ENCODE measurements at places on chromosomes 12 and 14.

DNA sequence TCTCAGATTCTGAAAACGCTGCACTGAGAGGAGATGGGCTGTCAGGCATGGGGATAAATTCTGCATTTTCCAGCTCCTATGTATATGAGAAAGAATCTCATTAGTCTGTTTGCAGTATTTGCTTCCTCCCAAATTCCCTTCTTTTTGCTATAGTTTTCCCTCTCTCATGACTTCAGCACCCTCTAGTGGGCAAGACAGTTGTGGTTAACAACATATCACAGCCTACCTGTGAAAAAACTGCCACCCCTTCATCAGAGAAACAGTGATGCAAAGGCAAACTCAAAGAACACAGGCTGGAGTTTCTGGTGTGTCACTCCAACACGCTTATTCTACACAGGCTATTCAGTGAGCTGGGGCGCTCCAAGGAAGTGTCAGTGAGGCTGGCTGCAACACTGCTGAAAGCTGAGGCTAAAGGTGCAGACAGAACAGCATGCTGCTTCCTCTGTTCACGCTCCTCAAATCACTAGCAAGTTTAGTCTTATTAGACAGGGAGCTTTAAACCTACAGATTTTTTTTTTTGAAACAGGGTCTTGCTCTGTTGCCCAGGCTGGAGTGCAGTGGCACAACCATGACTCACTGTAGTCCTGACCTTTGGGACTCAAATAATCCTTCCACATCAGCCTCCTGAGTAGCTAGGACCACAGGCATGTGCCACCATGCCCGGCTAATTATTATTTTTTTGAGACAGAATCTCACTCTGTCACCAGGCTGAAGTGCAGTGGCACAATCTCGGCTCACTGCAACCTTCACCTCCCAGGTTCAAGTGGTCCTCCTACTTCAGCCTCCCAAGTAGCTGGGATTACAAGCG lies 19.3 kb downstream of the ZC2HC1C start:
- DNase-seq: peak; percentile 66

GRCh38 chr14:52355526-52355925 lies 41.4 kb downstream of the PTGER2 start:
- no peak for DNase-seq

DNA sequence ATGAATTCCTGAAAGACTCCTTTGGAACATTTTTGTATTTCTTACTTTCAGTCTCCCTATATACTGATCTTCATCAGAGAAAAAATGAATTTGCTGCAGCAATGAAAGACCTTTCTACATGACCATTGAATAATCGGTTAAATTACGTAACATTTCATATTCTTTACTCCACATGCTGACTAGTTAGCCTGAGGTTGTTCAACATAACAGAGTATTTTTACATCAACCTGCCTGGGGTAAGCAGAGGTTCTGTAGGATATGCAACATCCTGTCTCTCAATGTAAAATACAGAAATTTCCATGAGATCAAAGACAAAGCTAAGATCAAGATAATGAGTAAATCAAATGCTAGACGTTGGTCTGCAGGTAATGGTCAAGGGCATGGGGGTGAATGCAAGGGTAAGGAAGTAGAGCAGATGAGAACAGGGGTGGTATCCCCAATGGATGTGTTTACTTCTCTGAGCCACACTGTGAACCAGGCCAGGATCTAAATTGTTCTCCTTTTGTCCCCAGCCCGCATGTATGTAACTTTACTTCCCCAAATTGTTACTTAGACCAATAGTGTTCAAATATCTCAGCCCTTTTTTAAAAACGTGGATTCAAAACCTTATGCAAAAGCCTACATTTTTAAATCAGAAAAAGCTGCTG lies 45.4 kb downstream of the DUSP6 start:
- no peak for DNase-seq

DNA sequence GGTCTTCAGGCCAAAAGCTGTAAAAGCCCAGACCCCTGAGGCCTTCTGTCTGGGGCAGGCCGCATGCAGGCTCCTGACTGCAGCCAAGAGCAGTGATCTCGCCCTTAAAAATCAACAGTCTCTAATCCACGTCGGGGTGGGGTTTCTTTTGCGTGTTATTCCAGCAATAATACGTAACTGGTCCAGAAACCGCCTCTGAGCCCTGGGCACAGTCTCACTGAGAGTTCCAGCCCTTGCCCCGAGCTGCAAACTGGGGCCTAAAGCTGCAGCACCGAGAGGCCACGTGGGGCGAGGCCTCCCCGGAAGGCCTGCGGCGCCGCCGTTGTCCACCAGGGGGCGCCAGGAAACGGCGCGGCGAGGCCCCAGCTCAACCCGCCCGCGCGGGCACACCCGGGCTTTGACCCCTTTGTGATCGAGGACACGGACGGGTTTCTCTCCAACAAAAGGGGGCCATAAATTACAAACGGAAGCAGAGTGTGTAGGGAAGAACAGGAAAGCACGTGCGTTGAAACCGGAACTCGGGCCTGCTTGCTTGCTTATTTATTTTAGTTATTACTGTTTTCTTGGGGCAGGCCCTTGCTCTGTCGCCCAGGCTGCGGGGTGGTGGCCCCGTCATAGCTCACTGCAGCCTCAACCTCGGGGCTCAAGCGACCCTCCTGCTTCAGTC lies 87.2 kb downstream of the NINJ2 start:
- DNase-seq: peak; percentile 95

DNA sequence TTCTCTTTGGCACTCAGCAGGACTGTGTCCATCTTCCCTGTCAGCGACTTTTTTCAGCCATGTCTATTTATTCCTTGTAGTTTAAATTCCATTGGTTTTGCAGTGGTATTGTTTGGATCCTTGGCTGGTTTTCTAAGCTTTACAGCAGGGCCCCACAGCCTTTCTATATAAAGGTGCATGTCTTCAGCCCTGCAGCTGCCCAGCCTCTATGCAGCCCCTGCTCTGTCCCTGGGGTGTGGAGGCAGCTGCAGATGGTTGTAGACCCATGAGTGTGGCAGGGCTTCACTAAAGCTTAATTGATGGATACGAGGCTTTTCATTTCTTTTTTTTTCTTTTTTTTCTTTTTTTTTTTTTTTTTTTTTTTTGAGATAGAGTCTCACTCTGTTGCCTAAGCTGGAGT lies 29.7 kb downstream of the SFSWAP start:
- DNase-seq: no peak

GRCh38 chr12:40892528-40892927 lies 200.3 kb downstream of the CNTN1 start:
- DNase-seq: no peak

GRCh38 chr14:74846968-74847665 lies 28.8 kb downstream of the PROX2 start:
- DNase-seq: no peak

DNA sequence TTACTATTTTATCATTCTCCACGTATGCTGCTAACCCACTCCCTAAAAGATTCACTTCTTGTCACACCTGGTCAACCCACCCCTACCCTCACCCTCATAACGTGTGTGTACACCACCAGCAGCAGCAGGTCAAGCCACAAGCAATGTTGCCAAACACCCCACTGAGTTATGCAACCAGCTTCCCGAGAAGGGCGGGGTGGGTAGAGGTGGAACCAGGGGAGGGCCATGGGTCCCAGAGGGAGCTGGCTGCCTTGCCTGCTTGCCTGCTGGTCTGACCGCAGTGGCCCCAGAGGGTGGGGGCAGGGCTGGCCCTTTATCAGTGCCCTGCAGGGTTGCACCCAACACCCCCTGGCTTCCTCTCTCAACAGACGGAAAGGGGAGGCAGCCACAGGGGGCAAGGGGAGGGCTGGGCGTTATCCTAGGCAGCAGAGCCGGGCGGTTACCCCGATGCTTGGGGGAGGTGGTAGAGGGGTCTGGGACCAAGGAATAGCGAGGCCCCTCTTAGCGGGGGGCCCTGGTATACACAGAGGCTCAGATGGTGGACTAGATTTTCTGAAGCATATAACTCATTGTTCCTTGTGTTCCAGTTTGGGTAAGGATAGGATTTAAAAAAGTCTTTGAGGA lies 3.5 kb upstream of the NFE2 start:
- DNase-seq: peak; percentile 83

GRCh38 chr14:76953311-76953945 lies 75.1 kb downstream of the IRF2BPL start:
- peak; percentile 81 for DNase-seq

- no peak for DNase-seq
These were observed 20.8 kb upstream of the VSX2 start for GRCh38 chr14:74218462-74218861.

DNA sequence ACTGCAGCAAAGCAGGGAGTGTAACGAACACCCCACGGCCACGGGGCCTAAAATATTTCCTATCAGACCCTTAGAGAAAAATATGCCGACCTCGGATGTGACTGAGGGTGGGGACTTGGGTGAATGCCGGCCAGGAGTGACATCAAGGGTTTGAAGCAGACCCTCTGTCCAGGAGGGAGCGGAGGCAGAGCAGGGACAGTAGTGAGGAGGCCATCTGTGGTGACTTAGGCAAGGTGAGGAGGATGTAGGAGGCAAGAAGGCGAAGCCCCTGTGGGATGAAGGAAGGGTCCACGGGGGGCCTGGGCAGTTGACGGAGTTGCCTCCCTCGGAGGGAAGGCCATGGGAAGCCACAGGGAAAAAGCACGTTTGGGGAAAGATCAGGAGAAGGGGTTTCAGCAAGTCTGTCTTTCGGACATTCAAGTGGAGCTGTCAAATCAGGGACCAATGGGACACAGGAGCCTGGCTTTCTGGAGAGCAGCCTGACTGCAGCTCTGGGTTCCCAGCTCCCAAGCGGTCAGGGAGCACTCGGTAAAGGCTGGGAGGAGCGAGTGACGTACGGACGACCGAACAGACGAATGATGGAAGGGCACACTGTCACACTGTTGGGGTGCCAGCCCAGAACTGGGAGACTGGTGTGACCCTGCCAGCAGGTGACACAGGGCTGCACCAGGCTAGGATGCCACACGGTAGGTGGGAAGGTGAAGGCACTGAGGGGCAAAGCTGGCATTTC lies 74.3 kb downstream of the MOK start:
- DNase-seq: no peak

DNA sequence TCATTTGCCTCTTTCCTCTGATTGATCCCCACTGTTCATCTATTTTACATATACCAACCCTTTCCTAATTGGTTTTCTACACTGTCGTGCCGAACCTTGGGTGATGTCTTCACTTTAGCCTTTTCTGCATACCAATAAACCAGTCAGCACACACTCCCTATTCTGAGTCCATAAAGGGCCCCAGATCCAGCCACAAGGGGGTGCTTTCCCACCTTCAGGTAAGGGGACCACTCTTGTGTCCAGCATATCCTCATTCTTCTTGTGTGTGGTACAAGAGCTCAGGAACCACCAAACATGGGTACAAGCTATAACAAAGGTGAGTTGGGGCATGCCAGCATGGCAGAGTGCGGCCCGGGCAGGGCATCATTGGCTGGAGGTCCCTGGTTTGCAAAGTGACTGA lies 859.8 kb downstream of the FSCB start:
- DNase-seq: no peak

DNA sequence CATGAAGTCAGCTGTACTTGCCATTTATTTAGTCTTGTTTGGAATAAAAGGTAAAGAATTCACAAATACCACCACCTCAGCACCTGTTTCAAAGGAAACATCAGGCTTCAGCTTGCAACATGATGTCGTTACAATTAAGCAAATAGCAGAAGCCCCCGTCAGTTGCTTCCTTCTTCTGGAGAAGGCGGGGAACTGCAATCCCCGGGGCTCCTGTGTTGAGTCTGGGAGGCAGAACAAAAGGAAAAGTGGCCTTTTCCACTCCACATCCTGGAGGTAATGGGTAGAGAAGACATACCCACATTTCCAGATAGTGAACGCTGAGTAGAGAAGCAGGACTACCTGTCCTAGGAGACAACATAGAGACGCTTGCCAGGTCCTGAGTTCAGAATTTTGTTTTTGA lies 92.8 kb downstream of the DNAH10 start:
- no peak for DNase-seq

DNA sequence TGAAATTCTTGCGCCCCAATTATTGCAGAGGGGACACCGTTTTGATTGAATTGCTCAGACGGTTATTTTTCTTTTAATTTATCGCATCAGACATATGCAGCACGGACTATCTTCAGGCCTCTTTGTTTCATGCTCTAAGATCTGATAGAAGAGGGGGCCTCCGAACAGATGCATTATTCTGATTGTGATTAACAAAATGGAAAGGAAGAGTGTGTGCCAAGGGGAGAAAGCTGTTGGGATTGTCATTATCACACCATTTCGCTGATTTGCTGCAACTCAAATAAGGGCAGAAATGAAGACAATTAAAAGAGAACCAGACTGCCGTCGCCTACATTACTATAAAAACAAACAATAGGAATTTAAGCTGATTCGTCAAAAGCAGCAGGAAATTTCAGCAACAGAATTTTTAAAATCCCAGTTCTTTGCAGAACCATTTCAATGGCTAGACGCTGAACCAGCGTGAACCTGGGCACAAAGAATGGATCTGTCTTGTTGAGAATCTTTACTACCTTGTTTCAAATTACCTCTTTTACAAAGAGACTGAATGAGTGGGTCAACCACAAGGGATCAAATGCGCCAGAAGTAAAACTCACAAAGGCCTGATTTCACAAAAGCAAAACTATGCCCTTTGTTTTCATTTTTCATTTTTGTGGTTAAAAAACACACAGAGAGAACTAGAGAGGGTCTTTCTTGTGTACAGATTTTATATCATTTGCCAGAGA lies 30.6 kb downstream of the TMEM132D start:
- no peak for DNase-seq

- no peak for DNase-seq
These were observed 228.0 kb downstream of the MON2 start for GRCh38 chr12:62694632-62695031.

- no peak for DNase-seq
These were observed 4.2 kb downstream of the TESPA1 start for GRCh38 chr12:54980341-54980740.

DNA sequence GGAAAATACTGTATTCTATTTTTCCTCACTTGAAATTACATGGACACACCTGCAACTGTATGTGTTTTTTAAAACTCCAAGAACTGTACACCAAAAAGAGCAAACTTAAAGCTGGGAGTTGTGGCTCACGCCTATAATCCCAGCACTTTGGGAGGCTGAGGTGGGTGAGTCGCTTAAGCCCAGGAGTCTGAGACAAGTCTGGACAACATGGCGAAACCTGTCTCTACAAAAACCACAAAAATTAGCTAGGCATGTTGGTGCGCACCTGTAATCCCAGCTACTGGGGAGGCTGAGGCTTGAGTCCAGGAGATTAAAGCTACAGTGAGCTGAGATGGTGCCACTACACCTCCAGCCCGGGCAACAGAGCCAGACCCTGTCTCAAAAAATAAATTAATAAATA lies 95.9 kb downstream of the SINHCAF start:
- DNase-seq: no peak

DNA sequence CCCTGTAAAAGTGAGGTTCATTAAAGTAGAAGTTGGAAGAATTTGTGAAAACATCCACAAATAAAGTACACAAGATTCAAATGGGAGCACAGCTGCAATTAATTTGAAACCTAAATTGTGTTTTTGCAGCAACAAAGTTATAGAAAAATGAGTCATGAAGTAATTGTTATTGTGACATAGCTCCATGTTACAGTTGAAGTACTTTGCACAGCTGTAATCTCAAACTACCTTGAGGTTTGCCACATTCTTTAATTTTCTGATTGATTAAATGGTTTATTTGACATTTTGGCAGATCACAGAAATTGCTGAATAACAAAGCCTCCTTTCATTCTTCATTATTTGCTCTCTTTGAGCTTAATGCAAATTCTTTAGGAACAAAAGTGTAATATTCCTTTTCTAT lies 111.3 kb downstream of the RMST start:
- DNase-seq: no peak

GRCh38 chr14:87805315-87805723 lies 187.7 kb downstream of the GALC start:
- DNase-seq: peak; percentile 57
